ENCODE measurements at places on chromosomes 11 and 22. TPM values are rescaled to one million over a fixed set of nuclear protein-coding genes. Genes with fewer than 3 reads are reported as not detected.

The MMP8 gene
- total RNA-seq, result not detected

The FADS3 gene
- total RNA-seq, result 68.0 TPM

The LYVE1 gene
- total RNA-seq, result 0.27 TPM

The SGSM1 gene
- total RNA-seq, result 0.33 TPM

The MUC5B gene
- total RNA-seq, result 4.3 TPM

The SHISAL1 gene
- 4.9 TPM for total RNA-seq

The CCDC188 gene
- not detected for total RNA-seq

The SCUBE1 gene
- 0.15 TPM for total RNA-seq

The CABP7 gene
- 0.25 TPM for total RNA-seq

The OR52I2 gene
- not detected for total RNA-seq

The DCDC1 gene
- total RNA-seq, result 0.60 TPM

The OR52E5 gene
- total RNA-seq, result not detected

The CCDC34 gene
- 31.1 TPM for total RNA-seq

The UFD1 gene
- 96.6 TPM for total RNA-seq

The MYO18B gene
- total RNA-seq, result 0.15 TPM

The CD3G gene
- not detected for total RNA-seq

The HORMAD2 gene
- total RNA-seq, result not detected

The TMEM86A gene
- total RNA-seq, result 0.29 TPM

The SMIM35 gene
- not detected for total RNA-seq

The OR8D1 gene
- total RNA-seq, result not detected

The MB gene
- 7.8 TPM for total RNA-seq

The MGAT3 gene
- 0.20 TPM for total RNA-seq

The C11orf97 gene
- not detected for total RNA-seq

The LMO1 gene
- 1.8 TPM for total RNA-seq

The MMP12 gene
- total RNA-seq, result not detected

The MRGPRF gene
- total RNA-seq, result not detected

The OR5P2 gene
- not detected for total RNA-seq

The TENM4 gene
- total RNA-seq, result 0.14 TPM

The TSGA10IP gene
- total RNA-seq, result not detected

The SEZ6L gene
- total RNA-seq, result not detected

The H19 gene
- total RNA-seq, result 12.4 TPM

The CHRM1 gene
- total RNA-seq, result not detected

The PIH1D2 gene
- 0.65 TPM for total RNA-seq

The C11orf68 gene
- 50.1 TPM for total RNA-seq

The GRAP2 gene
- not detected for total RNA-seq

The MIAT gene
- 0.26 TPM for total RNA-seq

The CELSR1 gene
- 29.1 TPM for total RNA-seq

The RBMXL2 gene
- not detected for total RNA-seq

The ADM2 gene
- total RNA-seq, result 0.69 TPM

The IFITM1 gene
- not detected for total RNA-seq

The LMNTD2 gene
- total RNA-seq, result 2.3 TPM

The THY1 gene
- total RNA-seq, result 14.4 TPM

The VSIG2 gene
- total RNA-seq, result not detected

The KRTAP5-9 gene
- not detected for total RNA-seq

The PYGM gene
- 0.73 TPM for total RNA-seq

The PGA5 gene
- not detected for total RNA-seq

The CLDN25 gene
- not detected for total RNA-seq

The GGT5 gene
- 3.7 TPM for total RNA-seq

The APOA4 gene
- total RNA-seq, result not detected

The AIFM3 gene
- total RNA-seq, result 4.5 TPM

The XNDC1N gene
- 3.9 TPM for total RNA-seq

Data from A549 treated with ZK216348 at 1 μM for 4 hours (cell line).